ENCODE measurements at places on chromosomes 2 and 18.

GRCh38 chr2:232484628-232485347 lies 2.8 kb downstream of the ECEL1 start:
- DNase-seq, result peak; percentile 25

DNA sequence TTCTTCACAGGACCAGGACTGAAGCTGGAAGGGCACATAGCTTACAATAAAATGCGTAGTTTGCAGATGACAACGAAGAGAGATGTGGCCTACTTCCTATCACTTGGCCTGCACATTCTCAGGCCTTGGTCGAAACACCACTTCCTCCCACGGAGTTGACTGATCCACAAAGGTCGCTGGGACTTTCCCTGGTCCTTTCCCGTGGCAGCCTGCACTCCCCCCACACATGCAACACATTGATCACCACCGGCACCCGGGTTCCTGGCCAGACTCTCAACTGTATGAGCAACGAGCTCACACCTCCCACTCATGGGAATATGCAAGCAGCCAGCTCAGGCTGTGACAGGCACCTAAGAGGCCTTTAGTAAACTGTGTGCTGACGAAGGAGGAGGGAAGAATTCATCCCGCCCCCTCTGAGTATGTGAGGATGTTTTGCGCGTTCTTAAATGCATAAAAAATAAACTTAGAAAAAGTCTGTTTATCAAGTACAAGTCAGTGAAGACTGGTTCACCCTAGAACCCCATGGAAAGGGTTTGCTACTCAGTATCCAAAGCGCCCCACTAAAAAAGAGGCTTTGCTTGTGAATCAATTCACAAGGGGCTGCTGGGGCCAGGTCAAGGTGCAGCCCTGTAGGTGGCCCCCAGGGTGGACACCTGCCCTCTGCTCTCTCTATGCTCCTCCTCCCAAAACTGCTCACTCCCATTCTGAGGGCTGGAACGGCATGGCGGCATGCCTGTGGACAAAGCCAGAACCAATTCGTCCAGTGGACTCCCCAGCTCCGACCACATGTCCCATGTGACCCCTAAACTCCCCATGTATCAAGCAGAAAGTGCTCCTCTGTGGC lies 154.3 kb downstream of the EIPR1 start:
- DNase-seq, result peak; percentile 78

GRCh38 chr2:20744366-20745335 lies 77.7 kb downstream of the GDF7 start:
- no peak for DNase-seq

DNA sequence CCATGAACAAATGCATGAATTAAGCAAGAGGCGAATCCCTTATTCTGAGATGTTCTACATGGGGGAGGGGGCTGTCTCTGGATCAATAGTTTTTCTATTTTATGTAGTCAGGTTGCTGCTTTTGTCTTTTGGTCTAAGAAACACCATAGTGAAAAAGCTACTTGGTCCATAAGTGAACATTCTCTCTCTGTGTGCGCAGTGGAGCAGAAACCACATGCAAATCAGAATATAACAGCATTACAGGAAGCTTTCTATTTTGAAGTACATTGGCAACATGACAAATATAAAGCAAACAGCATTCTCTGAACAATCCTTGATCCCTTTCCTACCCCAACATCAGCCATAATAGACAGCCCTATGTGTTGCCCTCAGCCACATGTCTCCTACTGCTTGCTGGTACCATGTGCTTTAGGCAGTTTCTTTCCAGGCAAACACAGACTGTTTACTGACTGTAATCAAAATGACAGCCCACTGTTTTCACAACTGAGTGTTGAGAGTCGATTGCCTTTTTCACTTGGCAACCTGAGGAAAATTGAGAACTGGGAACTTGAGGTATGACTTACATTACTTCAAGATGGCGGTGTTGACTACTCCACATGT lies 10.6 kb downstream of the SCN3A start:
- no peak for DNase-seq

DNA sequence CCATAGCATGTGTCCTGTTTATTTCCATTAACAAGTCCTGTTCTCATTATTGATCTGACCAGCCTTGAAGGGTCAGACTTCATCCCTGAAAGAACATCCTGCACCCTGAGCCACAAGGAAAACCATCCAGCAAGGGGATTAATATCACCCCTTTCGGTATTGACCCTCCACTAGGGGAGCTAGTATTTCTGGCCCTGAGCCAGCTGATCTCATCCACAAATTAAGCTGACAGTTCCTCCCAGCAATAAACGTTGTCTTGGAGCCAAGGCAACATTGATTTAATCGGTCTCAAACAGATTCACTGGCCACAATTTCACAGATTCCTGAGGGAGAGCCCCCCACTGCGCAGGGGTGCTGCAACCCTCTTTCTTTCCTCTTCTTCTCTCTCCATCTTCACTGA lies 353.1 kb upstream of the FANCL start:
- no peak for DNase-seq

- DNase-seq, result peak; percentile 49
Measured at GRCh38 chr2:98465456-98466226, 21.0 kb downstream of the INPP4A start.

DNA sequence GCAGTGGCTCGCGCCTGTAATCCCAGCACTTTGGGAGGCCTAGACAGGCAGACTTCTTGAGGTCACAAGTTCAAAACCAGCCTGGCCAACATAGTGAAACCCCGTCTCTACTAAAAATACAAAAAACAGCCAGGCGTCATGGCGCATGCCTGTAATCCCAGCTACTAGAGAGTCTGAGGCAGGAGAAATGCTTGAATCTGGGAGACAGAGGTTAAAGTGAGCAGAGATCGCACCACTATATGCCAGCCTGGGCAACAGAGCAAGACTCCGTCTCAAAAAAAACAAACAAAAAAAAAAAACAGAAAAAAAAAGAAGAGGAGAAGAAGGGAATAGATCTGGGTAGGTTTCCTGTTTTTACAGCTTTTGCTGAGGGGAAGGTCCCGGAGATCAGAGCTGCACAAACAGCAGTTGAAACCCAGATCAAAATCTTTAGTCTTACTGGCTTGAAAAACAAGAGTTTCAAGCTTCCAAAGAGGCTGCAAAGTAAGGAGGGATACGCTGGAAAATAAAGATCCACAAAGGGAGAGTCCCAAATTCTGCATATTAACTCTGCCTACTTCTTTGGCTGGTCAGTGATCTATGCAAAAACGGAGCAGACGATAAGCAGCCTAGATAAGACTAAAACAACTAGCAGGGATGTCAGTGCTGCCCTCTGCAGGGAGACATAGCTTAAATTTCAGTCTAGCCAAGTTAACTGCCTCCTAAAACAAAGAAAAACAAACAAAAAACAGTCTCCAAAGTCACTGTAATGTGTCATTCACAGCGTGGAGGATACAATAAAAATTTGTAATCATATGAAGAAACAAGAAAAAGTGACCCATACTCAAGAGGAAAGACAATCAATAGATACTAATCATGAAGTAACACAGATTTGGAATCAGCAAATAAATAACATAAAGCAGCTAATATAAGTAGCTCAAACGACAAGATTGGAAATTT lies 74.1 kb downstream of the TLK1 start:
- peak; percentile 40 for DNase-seq

DNA sequence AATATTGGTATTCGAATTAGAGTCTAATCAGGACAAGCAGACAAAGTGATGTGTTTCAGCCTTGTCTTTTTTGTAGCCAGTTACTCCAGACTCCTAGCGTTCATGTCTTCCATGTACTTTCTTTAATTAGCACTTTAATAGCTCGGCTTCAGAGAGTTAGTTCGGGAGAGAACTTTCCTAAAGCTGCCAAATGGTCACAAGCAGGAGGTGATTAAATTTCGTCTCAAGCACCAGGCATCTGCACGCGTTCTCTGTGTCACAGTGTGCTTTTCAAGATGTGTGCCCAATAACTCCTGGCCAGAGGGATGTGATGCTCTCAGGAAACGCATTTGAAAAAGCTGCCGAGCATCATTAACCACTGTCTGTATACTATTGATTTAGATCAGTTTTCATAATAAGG lies 790.8 kb downstream of the SOCS6 start:
- DNase-seq, result no peak

DNA sequence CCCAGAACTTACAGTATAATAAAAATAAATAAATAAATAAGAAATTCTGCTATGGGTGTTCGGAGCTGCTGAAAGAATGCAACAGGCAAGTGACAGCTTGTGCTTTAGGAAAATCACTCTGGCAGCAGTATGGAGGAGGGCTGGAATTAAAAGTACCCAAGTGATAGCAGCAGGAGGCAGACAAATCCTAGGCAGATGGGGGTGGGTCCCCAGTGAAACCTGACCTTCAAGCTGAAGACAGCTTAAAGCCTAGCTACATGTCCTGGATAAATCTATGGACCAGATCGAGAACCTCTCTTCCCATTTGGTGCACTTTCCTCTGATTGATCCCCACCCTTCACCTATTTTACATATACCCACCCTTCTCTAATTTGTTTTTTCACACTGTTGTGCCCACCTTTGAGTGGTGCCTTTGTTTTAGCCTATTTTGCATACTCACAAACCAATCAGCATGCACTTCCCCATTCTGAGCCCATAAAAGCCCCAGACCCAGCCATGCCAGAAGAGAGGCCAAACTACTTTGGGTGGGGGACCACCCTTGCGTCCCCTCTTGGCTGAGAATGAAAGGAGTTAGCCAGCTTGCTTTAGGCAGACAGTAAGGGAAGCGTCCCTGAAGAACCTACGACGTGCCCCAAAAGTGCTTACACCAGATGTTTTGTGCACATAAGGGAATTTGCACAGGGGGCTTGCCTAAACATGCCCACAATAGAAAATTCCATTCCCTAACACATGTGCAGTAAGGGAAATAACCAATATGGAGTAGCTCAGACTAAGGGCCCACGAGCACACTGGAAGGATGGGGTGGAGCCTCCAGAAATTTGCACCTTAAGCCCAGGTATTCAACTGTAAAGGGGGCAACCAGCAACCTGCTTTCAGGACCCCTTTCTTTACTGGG lies 3.0 kb downstream of the METTL8 start:
- DNase-seq, result no peak

- DNase-seq, result no peak
Measured at GRCh38 chr18:36744261-36744876, 84.4 kb downstream of the TPGS2 start.

GRCh38 chr18:47986620-47987387 lies 56.3 kb upstream of the SMAD2 start:
- DNase-seq, result no peak

DNA sequence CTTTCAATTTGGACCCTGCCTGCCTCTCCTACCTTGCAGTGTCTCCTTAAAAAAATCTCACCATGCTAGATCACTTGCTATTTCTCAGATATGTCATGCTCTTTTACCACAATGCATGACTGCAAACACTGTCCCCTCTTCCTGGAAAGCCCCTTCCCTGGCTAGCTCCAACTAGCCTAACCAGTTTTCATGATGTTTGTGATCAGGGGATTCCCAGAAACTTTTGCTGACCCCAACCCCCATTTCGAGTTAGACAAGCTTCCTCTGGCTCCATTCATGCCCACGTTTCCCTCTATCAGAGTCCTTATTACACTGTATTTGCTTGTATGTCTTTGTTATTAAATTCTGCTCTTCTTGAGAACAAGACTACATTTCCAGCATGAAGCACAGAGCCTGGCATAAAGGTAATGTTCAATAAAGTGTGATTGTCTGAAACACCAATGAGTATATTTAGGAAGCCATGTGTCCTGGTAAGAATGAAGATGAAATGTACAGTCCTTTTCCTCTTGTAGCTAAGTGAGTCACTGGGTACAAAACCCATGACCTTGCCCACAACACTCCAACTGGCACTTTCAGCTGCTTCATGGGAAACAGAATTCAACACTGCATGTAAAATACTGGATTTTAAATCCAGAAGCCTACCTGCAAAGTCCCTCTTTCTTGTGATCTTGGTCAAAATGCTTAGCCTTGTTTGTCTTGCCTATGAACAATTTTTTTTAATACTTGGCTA lies 62.0 kb upstream of the ATL2 start:
- DNase-seq, result no peak

DNA sequence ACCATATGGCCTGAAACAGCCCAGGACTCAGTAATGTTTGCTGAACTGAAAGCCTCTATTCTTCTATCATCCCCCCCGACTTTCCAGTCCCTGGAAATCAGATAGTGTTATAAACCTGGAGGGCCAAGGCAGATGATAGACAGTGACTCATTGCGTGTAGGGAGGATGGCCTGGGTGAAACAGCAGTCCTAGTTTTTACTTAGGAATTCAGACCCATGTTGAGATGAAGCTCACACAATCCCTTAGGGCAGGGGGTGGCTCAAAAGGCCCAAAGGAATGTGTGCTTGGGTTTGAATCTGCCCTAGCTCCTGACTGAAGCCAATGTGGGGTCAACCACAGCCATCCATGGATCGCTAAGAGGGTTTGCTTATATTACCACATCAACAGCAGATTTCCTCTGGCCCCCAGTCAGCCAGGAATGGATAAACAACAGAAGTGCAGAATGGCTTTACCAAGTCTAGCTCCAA lies 43.9 kb upstream of the STPG4 start:
- no peak for DNase-seq

GRCh38 chr2:236319036-236319435 lies 54.8 kb upstream of the ASB18 start:
- no peak for DNase-seq

DNA sequence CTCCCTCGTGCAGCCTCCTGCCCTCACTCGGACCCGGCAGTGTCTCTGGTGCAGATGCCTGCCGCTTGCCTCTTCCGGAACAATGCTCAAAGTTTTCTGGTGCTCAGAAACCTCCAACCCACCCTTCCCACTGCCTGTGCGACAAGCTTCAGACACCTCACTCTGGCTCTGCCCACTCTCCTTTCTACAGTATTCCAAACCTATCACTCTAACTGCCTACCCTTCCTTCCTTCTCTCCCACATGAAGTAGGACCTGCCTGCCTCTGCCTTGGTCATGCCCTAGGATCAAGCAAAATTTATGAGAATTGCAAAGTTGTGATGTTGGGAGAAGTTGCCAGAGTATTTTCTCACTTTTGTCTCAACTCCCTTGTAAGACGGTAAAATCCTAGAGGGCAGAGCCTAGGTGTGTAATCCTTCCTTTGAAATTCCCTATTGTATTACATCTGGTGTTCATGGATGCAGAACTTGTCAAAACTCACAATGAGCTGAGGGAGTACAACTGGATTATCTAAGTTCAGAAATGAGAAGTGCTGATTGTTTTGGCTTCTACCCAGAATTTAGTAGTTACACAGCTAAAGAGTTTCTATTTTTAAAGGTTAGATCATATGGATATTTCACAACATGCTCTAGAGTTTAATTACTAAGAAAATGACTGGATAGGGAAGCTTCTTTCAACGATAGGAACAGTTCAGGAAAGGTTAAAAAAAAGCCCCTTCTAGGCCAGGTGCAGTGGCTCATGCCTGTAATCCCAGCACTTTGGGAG lies 7.2 kb downstream of the NPC1 start:
- DNase-seq, result no peak

DNA sequence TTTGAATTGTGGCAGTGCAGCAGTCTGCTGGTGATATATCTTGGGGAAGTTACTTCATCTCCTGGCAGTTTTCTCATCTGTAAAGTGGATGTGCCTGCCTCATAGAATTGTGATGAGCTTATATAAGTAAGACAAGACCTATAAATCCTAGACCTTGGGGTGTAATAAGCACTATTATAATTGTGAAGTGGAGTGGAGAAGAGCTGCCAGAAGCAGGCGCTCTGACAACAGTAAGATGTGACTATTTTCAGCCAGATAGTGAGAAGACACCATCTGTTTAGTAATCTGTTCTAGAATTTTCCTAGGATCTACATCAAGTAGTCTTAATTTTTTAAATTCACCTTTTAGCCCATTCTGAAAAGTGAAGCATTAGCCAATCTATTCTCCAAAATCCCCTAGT lies 85.6 kb upstream of the TSPYL6 start:
- DNase-seq, result no peak
